ENCODE measurements at places on chromosomes 4 and X.

DNA sequence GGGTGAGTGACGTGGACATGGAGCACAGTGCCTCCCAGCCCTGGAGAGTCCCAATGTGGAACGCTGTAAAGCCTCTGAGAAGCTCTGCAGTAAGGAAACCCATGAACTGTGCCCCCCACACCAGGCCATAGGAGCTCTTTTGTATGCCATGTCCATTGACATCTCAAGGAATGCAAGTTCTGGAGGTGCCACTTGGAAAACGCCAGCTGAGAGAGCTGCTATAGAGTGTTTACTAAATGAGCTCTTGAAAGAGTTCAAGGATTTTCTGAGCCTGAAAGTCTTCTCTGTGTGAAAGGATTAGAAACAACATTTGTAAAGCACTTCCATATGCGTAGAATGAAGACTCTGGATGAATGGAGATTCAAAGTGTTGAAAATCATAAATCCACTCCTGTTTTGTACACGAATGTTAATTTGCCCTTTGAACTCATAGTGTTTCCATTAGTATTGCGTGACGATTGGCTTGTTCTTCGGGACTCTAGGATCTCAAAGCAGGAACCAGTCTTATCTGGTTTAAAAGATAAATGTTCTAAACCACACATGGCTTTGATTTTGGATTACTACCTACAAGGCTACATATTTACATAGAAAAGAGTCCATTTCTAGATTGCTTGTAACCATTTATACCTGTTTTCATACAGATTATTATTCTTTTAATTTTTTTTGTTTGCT is 41.8 kb upstream of the STOX2 start:
- no peak for DNase-seq

GRCh38 chrX:153564047-153564606 is 34.8 kb downstream of the CCNQ start:
- no peak for DNase-seq

DNA sequence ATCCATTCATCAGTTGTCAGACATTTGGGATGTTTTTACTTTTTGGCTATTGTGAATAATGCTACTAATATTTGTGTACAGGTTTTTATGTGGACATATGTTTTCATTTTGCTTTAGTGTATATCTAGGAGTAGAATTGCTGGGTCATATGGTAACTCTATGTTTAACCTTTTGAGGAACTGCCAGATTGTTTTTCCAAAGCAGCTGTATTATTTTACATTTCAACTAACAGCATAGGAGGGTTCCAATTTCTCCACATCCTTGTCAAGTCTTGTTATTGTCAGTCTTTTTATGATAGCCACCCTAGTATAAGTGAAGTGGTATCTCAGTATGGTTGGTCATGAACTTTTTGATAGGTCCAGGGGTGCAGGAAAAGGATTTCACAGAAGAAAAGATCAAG is 114.5 kb upstream of the FAM9C start:
- DNase-seq = no peak

DNA sequence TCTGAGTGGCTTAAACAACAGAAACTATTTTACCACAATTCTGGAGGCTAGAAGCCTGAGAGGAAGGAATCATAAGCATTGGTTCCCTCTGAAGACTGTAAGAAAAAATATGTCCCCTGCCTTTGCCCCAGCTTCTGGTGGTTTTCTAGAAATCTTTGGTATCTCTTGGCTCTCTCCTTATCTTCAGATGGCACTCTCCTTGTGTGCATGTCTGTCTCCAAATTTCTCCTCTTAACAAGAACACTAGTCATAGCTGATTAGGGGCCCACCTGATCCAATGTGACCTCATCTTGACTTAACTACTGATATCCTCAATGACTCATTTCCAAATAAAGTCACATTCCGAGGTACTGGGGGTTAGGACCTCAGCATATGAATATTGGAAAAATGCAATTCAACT is 635.0 kb upstream of the NR3C2 start:
- DNase-seq = no peak

DNA sequence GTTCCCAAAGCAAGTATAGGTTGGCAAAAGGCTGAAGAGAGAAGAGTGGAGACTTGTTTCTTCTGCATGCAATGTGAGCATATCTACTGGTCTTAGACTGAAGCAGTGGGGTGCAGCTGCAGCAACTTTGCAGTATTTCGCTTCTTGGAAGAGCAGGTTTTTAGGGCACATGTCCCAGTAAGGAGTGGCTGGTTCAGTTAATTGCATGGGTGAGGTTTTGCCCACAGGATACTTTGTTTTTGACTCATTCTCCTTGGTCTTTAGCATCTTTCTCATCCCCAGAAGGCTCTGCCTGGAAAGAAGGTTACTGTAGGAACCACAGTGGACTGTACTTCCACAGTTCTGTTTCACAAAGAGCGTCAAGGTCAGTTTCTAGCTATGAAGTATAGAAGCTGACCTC is 68.0 kb upstream of the NR3C2 start:
- DNase-seq = no peak

DNA sequence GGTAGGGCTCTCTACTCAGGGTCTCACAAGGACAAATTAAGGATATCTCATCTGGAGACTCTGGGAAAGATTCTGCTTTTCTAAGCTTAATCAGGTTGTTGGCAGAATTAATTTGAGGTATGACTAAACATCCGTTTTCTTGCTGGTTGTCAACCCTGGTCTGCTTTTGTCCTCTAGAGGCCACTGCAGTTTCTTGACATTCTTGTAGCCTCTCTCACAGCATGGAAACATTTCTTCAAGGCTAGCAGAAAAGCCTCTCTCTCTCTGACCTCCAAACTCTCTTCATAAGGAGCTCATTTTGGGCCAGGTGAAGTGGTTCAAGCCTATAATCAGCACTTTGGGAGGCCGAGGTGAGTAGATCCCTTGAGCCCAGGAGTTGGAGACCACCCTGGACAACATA is 749.5 kb upstream of the PCDH7 start:
- no peak for DNase-seq

DNA sequence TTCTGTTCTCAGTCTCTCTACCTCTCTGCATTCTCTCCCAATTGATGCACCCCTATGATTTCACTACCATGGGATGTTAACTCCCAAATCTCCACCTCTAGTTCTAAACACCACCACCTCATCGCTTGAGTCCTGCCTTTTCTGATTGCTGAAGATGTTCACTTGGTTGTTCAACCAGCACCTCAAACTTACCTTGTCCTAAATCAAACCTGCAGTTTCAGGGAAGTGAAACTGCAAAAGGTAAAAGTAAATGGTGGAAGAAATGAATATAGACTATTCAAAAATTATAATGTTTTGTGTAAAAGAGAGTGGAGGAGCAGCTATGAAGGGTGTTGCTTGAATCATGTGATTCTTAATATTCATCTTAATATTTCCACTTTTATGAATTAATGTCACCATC is 91.0 kb downstream of the PDE5A start:
- no peak for DNase-seq

GRCh38 chr4:119788349-119789266 is 160.0 kb upstream of the PDE5A start:
- DNase-seq = no peak

DNA sequence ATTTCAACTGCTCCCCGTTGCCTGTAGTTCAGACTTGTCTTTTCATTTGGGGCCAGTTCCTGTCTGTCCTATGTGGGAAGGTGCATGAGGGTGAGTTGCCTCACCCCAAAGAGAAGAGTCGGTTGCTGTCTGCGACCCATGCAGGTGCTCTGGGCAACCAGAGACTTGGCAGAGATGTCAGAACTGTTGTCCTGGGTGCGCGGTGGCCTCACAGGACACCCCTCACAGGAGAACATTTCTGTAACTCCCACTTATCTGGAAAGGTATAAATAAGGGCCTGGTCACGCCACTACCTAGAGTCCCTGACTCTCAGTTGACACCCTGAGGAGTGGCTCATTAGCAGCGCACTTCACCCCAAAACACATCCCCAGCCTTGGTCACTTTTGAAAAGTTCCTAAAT is 9.7 kb upstream of the NAT8L start:
- no peak for DNase-seq

- no peak for DNase-seq
These were observed 129.6 kb upstream of the INTU start for GRCh38 chr4:127503111-127503510.

DNA sequence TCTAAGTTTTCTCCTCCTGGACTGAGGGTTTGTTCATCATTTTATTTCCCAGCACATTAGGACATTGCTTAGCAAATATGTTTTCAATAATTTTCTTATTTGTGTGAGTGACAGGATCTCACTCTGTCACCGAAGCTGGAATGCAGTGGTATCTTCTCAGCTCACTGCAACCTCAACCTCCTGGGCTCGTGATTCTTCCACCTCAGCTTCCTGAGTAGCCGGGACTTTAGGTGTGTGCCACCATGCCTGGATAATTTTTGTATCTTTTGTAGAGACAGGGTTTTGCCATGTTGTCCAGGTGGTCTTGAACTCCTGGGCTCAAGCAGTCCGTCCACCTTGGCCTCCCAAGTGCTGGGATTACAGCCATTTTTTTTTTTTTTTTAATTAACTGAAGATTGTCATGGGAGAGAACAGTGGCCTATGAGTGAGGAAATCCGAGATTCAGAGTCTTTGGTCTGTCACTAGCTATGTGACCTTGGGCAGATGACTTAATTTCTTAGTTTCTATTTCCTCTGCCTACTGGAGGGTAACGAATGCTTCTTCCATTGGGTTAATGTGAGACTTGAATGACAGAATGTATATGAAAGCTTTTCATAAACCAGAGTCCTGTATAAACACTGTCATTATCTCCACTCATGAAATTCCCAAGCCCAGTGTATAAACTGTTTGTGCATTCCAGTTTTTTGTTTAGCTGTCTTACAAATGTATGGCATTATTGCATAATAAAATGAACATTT is 23.9 kb downstream of the MOB1B start:
- no peak for DNase-seq

- DNase-seq = no peak
These were observed 31.5 kb downstream of the PRPS1 start for GRCh38 chrX:107659768-107660167.

Measured in NK-92 treated with Interleukin-12 subunit alpha and Interleukin-12 subunit beta, amount 100 ng/mL, for 24 hours (cell line).